ENCODE measurements at places on chromosomes 2 and 18. TPM values are rescaled to one million over a fixed set of nuclear protein-coding genes. Genes with fewer than 3 reads are reported as not detected.

TSN gene
- 37.0 TPM for polyA plus RNA-seq

LDLRAD4 gene
- 2.5 TPM for polyA plus RNA-seq

RASGRP3 gene
- polyA plus RNA-seq = 1.8 TPM

MTHFD2 gene
- 59.4 TPM for polyA plus RNA-seq

SETBP1 gene
- polyA plus RNA-seq = 1.2 TPM

DNA sequence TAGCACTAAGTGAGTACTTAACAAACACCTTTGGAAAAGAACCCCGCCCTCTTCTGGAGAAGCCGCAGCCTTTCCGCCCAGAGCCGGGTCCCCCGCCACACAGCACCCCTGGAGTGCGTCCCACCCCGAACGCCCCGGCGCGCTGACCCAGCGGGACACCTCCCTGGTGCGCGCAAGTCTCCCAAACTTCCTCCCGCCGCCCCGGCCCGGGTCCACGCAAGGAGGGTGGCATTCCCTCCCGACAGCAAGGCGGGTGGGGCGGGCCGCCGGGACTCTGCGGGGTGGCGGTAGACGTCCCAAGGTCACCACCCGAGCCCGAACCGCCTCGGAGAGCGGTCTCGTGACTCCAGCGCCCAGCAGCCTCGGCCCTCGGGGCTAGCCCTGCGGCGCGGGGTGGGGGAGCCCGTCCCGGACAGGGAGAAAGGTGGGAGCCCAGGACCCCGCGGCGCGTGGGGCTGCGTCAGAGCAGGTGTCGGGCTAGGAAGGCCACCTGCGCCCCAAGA is 598 bp downstream of the CCDC93 start:
- no peaks in the 10 kb centered on the region for H3K36me3 ChIP-seq
- H3K4me1 ChIP-seq = peaks cover 14% of the 10 kb centered on the region
- peak overlapping the region; percentile 87 for H3K27ac ChIP-seq
- H3K27me3 ChIP-seq = no peaks in the 10 kb centered on the region
- peak; percentile 69 for DNase-seq
- peak overlapping the region; percentile 100 for H3K4me3 ChIP-seq

GRCh38 chr18:4842751-4843150 is 354.3 kb downstream of the AKAIN1 start:
- H3K27ac ChIP-seq = no peak overlapping the region
- no peaks in the 10 kb centered on the region for H3K4me1 ChIP-seq
- no peaks in the 10 kb centered on the region for H3K27me3 ChIP-seq
- no peak overlapping the region for H3K4me3 ChIP-seq

- no peaks in the 10 kb centered on the region for H3K4me1 ChIP-seq
- DNase-seq = no peak
- H3K36me3 ChIP-seq = no peaks in the 10 kb centered on the region
These were observed 682.7 kb upstream of the FANCL start for GRCh38 chr2:58923869-58924268.

DNA sequence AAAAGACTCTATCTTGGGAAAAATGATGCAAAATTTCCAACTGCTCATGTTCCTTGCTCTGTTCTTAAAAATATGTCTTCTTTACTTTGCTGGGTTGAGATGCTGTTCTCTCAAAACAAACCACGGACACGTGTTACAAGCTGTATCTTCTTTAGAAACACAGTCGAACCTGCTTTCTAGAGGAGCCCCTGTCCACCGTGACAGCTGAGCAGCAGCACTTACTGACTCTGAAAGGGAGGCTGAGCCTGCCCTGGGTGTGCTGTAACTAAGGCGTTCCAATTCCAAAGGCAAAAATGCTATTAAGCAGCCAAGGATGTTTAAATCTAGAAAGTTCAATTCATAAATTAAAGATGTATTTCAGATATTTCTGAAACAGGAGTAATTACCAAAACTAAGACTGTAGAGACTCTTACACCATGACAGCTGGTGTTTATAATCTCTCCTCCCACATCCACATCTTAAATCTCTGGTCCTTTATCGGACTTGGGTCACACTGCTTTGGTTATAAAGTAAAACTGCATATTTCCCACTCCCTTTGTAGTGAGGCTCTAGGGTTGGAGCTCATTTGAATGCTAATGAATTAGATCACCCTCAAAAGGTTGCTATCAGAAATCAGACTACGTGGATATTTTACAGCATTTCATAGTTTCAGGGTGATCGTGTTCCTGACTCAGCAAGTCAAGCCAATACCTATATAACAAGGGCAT is 281.2 kb upstream of the LYPD1 start:
- no peaks in the 10 kb centered on the region for H3K36me3 ChIP-seq
- no peak for DNase-seq
- no peaks in the 10 kb centered on the region for H3K4me1 ChIP-seq

GRCh38 chr2:240438810-240439697 is 3.6 kb downstream of the GPC1 start:
- H3K36me3 ChIP-seq = no peaks in the 10 kb centered on the region
- peak; percentile 59 for DNase-seq
- no peak overlapping the region for H3K4me3 ChIP-seq
- H3K4me1 ChIP-seq = peaks cover 47% of the 10 kb centered on the region
- H3K27me3 ChIP-seq = no peaks in the 10 kb centered on the region
- H3K27ac ChIP-seq = no peak overlapping the region

DNA sequence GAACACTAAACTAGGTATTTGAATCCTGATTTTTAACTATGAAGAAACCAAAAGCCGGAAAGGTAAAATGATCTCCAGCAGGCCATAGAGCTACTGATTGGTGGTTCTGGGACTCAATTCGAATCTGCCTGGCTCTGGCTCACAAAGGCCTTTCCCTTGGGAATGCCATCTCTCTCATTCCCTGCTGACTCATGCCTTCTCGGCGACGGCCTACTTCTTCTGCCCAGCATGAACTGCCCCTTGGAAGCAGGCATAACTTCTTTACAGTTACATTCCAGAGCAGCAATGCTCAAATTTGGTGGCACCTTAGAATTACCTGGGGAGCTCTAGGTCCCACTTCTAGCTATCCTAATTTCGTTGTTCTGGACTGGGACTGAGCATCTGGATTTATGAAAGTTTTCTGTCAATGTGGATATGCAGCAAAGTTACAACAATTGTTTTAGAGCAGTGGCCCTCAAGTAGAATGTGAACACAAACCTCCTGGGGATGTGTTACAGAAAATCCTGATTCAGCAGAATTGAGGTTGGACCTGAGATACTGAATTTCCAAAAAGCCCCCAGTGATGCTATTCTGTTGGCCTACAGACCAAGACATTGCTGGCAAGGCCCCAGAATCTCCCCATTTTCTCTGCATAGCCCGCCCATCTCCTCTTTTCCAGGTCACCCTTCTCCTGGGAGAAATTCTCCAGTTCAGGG is 261.1 kb downstream of the CNTNAP5 start:
- H3K27ac ChIP-seq = no peak overlapping the region
- H3K27me3 ChIP-seq = no peaks in the 10 kb centered on the region
- no peak overlapping the region for H3K4me3 ChIP-seq
- no peak for DNase-seq
- no peaks in the 10 kb centered on the region for H3K36me3 ChIP-seq

DNA sequence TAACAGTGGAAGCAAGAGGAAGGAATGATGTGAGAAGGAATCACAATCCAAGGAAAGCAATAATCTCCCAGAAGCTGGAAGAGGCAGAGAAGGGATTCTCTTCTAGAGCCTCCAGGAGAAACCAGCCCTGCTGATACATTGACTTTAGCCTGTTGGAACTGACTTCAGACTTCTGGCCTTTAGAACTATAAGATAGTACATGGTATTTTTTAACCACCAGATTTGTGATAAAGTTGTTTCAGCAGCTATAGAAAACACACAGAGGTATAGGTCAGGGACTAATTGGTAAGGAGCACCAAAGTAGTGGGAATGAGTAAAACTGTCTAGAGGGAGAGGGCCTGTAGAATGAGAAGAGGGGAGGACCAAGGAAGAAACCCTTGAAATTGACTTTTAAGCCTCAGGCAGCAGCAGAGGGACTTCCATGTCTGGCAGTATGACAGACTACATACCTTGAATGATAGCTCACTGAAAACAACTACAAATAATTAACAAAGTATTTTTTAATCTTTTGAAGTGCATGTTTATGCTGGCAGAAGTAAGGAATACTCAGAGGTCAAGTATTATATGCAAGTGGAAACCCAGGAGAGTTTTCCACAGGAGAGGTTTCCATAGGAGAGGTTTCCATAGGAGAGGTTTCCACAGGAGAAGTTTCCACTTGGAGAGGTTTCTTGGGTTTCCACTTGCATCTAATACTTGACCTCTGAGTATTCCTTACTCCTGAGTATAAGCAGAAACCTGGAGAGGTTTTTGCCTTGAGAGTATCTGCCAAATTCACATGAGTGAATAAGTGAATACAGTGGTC is 33.8 kb upstream of the TMEM17 start:
- no peak overlapping the region for H3K4me3 ChIP-seq
- no peaks in the 10 kb centered on the region for H3K27me3 ChIP-seq
- no peaks in the 10 kb centered on the region for H3K36me3 ChIP-seq
- DNase-seq = no peak
- no peaks in the 10 kb centered on the region for H3K4me1 ChIP-seq

GRCh38 chr18:48913201-48913600 is 37.6 kb downstream of the SMAD7 start:
- peaks cover 4% of the 10 kb centered on the region for H3K4me1 ChIP-seq
- no peak overlapping the region for H3K27ac ChIP-seq
- H3K27me3 ChIP-seq = no peaks in the 10 kb centered on the region
- DNase-seq = peak; percentile 45

- no peaks in the 10 kb centered on the region for H3K4me1 ChIP-seq
- no peaks in the 10 kb centered on the region for H3K27me3 ChIP-seq
- H3K27ac ChIP-seq = no peak overlapping the region
- H3K4me3 ChIP-seq = no peak overlapping the region
These were observed 1315.1 kb downstream of the SUCLG1 start for GRCh38 chr2:83143946-83144345.

- H3K36me3 ChIP-seq = no peaks in the 10 kb centered on the region
- no peak overlapping the region for H3K27ac ChIP-seq
- no peak for DNase-seq
- H3K27me3 ChIP-seq = no peaks in the 10 kb centered on the region
- no peak overlapping the region for H3K4me3 ChIP-seq
- H3K4me1 ChIP-seq = no peaks in the 10 kb centered on the region
These were observed 51.5 kb downstream of the PLEKHB2 start for GRCh38 chr2:131156452-131157149.

DNA sequence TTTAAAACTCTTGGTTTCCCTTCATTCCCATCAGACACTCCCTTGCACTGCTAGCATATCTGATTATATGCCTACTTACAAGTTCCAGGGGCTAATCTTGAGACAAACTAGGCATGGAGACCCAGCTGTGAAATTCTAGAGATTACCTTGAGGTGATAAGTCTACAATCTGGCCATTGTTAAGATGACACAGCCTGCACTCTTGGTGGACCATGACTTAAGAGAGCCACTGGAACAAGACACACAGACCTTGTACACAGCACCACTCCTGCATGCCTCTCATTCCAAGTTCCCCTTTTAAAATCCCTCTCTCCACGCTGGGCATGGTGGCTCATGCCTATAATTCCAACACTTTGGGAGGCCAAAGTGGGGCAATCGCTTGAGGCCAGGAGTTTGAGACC is 387.2 kb upstream of the DCC start:
- no peak overlapping the region for H3K27ac ChIP-seq
- no peaks in the 10 kb centered on the region for H3K36me3 ChIP-seq
- DNase-seq = no peak
- no peaks in the 10 kb centered on the region for H3K27me3 ChIP-seq

- H3K4me1 ChIP-seq = peaks cover under 1% of the 10 kb centered on the region
- no peak overlapping the region for H3K27ac ChIP-seq
- no peak for DNase-seq
- H3K36me3 ChIP-seq = no peaks in the 10 kb centered on the region
- H3K27me3 ChIP-seq = no peaks in the 10 kb centered on the region
- no peak overlapping the region for H3K4me3 ChIP-seq
These were observed 316.9 kb downstream of the TXNL1 start for GRCh38 chr18:56321470-56321869.

DNA sequence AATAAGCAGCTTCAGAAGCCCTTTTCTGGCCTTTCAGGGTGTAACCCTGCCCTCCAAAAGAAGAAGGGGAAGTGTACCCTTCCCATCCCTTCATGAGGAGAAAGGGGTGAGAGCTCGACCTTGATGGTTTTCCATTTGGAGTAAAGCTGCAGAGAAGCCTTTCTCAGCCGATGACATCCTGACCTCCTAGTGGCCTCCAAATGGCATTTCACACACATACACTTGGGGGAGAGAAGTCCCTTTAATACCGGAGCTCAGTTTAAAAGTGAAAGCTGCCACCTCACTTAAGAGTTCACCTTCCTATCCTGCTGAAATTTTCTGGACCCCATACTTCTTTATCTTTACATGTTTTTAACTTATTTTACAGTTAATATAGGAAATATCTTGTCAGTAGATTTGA is 716.7 kb downstream of the DCDC2C start:
- DNase-seq = no peak
- H3K36me3 ChIP-seq = no peaks in the 10 kb centered on the region
- H3K27me3 ChIP-seq = no peaks in the 10 kb centered on the region
- H3K4me3 ChIP-seq = no peak overlapping the region
- no peaks in the 10 kb centered on the region for H3K4me1 ChIP-seq

- peaks cover 36% of the 10 kb centered on the region for H3K4me1 ChIP-seq
- no peaks in the 10 kb centered on the region for H3K36me3 ChIP-seq
- no peaks in the 10 kb centered on the region for H3K27me3 ChIP-seq
- DNase-seq = no peak
- no peak overlapping the region for H3K4me3 ChIP-seq
- H3K27ac ChIP-seq = no peak overlapping the region
These were observed 88.8 kb downstream of the MAP3K20 start for GRCh38 chr2:173164396-173164795.

DNA sequence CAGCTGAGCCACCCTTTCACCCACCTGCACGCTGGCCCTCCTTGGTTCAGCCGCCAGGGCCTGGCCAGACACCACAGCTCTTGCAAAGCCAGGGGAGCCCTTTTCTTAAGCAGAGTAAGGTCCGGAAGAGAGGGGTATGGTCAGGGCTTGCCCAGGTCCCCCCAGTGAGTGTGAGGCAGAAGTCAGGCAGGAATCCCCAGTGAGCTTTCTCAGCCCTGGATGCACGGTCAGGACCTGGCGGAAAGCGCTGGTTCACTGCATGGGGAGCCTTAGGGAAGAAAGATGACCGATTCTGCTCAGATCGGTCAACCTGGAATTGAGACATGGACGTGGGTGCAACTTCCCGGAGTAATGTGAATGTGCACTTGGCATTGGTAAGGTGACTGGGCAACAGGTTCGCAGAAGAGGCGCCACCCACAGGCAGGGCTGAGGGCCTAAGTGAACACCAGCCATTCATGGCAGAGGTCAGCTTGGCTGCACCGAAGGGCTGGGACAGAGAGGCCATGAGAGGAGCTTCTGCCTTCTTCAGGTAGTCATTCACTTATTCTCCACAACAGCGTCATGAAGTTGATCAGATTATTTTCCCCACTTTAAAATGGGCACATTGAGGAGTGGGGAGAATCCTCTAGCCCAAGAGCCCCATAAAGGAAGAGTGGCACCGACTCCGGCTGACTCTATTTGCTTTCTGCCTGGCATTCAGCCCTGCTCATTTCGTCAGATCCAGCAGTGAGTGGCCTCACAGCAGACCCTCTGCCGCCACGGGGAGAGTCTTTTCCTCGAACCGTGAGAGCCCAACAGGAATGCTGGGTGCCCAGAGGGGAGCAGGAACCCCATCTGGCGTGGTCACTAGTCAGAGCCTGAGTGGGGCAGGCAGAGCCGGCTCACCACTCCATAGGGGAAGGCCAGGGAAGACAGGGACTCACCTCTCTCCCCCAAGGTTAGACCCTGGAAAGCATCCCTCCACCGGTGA is 35.8 kb downstream of the SCTR start:
- no peak for DNase-seq
- H3K36me3 ChIP-seq = no peaks in the 10 kb centered on the region
- no peak overlapping the region for H3K27ac ChIP-seq
- peaks cover 16% of the 10 kb centered on the region for H3K4me1 ChIP-seq
- H3K4me3 ChIP-seq = no peak overlapping the region
- no peaks in the 10 kb centered on the region for H3K27me3 ChIP-seq
